Midbrain (tissue), 1 donor: ENCODE measurements at places on chromosomes 11 and 22.

DNA sequence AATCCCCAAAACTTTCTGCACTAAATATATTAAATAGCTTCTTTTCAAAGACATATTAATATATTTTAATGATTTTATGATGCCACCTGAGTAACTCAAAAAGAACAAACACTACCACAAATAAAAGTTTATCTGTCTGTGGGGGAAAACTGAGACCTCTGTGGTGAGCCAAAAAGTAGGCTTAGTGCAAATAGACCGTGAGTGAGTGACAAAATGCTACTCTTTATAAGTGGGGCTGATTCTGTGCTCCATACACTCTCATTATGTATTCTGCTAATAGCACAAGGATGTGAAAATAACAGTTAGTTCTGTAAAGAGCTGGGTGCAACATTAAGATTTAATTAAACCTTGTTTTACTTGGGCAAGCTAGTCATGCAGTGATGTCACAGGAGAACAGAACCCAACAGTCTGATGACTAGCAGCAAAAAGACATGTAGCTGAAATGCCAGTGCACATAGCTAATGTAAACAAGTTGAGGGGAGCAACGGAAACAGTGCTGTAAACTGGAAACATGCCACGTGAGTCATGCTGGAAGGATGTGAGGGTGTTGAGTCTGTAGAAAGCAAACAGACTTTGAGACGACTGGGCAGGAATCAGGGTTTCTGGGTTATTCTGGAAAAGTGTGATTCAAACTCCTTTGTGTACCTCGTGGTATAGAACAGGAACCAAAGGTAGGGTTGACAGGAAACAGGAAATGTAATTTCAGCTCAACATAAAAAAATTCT, 1130.4 kb downstream of the LRRC4C start:
- DNase-seq: no peak

DNA sequence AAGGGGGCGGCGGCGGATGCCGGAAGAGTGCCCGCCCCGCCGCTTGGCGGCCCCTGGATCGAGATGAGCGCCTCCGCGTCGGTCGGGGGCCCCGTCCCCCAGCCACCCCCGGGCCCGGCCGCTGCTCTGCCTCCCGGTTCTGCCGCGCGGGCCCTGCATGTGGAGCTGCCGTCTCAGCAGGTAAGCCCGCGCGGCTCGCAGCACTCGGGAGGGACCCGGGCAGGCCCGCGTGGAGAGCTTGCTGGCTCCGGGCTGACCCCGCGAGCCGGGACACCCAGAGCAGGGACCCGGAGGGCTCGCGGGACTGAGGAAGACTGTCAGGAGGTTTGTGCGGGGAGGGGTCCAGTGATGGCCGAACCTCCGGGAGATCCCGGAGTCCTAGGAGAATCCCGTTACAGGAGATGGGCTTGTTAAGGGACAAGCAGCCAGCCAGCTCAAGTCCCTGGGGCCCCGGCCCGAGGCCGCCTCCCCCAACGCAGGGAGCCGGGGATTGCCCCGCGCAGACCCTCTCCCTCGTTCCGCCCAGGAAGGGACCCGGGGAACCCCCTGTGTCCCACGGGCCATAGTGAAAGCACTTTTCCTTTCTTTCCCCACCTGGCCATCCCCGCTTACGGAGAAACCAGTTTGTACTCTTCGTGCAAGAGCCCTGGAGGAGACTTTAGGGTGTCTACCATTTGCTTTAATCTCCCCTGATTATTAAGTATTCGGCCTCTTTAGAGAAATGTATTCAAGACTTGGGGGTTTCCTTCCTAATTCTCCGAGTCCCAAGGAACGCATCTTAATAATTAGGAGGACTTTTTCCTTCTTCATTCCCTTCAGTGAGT, 547 bp downstream of the UVRAG start:
- no peak for DNase-seq

GRCh38 chr22:28514321-28514821, 165.3 kb downstream of the TTC28 start:
- peak; percentile 1 for DNase-seq

- DNase-seq: no peak
These were observed 22.4 kb upstream of the THY1 start for GRCh38 chr11:119445379-119445778.

- DNase-seq: no peak
These were observed 29.3 kb downstream of the KIAA0930 start for GRCh38 chr22:45211435-45211834.

GRCh38 chr22:17631076-17631565, 2.6 kb upstream of the ATP6V1E1 start:
- no peak for DNase-seq

DNA sequence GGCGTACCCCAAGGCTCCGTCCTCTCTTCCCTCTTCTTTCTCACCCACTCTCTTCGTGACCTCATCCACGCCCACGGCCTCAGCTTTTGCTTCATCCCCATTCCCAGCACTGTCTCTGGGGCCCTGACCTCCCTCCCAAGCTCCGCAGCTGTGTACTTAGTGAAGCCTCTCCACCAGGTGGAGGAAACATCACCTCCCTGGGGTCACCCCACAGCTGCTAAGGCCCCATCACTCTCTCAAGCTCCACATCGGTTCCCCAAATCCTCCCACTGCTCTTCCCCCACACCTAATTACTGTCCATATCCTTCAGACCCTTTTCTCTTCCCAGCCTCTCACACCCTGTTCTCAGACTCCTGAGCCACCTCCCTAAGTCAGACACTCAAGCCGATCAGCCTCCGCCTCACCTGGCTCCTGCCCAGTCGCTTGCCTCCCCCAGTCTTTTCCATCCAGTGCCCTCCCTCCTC, 7.9 kb upstream of the SYT7 start:
- no peak for DNase-seq

- no peak for DNase-seq
These were observed 1.7 kb upstream of the MUC5B start for GRCh38 chr11:1220941-1221721.

GRCh38 chr11:62497132-62497801, 49.3 kb downstream of the AHNAK start:
- peak; percentile 61 for DNase-seq

- DNase-seq: no peak
These were observed 73.7 kb upstream of the AMOTL1 start for GRCh38 chr11:94694309-94695060.

DNA sequence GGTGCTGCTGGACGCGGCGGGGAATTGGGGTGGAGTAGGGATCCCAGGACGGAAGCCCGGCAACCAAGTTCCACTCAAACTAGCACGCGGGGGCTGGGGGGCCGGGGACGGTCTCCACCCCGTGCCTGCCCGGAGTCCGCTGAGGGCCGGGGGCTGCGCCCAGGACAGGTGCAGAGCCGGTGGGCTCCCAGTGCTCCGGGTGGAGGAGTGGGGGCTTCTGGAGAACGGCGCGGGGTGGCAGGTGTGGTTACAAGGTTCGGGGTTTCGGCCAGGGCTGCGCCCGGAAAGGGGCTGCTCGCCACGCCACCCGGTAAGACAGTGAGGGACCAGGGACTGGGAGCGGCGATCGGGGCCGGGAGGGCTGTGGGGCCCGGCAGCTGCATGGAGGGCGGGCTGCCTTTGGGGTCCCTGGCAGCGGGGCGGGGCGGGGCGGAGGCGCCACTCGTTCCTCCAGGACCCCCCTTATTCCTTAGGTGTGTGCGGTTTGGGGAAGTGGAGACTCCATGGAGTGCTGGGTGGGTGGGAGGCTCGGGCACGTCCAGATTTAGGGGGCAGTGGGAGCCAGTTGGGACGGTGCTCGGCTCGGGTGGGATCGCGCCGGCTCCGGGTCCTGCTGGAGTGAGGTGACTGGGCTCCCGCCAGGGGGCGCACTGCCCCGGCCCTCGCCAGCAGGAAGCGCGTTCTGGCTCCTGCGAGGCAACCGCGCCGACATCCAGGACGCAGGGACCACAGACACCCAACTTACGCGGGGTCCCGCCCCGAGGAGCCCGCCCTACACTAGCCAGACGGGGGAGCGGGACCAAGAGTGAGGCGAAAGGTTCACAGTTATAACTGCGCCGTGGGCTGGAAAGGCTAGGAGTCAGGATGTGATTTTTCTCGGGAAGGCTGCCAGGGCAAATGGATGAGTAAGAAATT, 868 bp downstream of the TSPAN18 start:
- peak; percentile 76 for DNase-seq

DNA sequence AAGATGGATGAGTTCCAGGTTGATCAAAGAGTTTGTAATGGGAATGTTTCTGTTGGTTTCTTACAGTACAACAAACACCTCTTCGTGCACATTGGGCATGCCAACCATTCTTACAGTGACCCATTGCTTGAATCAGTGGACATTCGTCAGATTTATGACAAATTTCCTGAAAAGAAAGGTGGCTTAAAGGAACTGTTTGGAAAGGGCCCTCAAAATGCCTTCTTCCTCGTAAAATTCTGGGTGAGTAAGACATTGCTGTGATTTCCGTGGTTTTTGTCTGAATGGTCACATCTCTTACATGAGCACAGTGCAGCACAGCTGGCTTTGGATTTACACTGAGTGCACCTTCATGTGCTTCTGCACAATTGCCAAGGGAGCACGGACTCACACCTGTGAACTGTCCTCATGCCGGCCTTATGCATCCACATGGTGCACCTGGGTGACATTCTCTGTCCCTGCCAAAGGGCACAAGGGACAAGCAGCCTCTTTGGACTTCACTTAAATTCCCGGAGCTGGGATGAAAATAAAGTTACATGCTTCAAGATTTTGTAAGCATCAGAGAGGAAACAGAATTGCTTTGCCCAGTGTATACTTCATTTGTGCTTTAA, 107.1 kb upstream of the RASSF10 start:
- no peak for DNase-seq

GRCh38 chr11:44680982-44681597, 45.7 kb upstream of the TSPAN18 start:
- DNase-seq: no peak

GRCh38 chr11:96013461-96014213, 89.7 kb upstream of the MTMR2 start:
- DNase-seq: no peak

GRCh38 chr11:36000616-36001190, 56.8 kb downstream of the LDLRAD3 start:
- DNase-seq: no peak
